Effector CD4-positive, alpha-beta T cell (primary cell): ENCODE measurements at places on chromosomes 4 and X.

GRCh38 chr4:170190265-170190664, 100.5 kb upstream of the AADAT start:
- no peak for DNase-seq

- DNase-seq = no peak
Measured at GRCh38 chrX:39414290-39414854, 613.1 kb downstream of the MID1IP1 start.

DNA sequence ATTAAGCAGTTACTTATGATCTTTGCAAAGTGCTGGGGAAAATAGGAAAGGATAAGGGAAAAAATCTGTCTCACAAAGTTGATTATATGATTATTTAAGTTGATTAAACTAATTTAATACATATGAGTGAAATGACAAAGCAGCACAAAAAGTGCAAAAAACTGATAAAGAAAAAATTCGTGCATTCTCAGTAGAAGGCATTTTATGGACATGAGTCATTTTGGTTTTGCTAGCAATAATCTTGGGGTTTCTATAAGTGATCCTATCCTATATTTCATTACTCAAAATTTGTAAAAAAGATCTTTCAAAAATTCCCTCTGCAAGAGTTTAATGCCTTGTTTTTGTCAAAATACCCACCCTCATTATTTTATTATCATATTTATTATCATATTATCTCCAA, 224.2 kb upstream of the ANXA10 start:
- no peak for DNase-seq

- no peak for DNase-seq
Measured at GRCh38 chr4:184616633-184617551, 32.4 kb downstream of the CASP3 start.

GRCh38 chrX:136589966-136590365, 58.0 kb downstream of the VGLL1 start:
- DNase-seq = no peak

- DNase-seq = no peak
Measured at GRCh38 chr4:64146030-64146429, 263.2 kb downstream of the TECRL start.

DNA sequence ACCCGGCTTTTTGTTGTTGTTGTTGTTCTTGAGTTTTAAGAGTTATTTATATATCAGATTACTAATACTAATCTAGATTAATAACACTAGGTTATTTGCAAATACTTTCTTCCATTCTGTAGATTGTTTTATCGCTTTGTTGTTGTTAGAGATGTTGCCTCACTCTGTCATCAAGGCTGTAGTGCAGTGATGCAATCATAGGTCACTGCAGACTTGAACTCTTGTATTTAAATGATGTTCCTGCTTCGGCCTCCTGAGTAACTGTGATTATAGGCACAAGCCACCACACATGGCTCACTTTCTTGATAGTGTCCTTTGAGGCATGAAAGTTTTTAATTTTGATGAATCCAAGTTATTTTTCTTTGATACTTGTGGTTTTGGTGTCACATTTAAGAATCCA, 129.0 kb downstream of the VSIG4 start:
- no peak for DNase-seq

DNA sequence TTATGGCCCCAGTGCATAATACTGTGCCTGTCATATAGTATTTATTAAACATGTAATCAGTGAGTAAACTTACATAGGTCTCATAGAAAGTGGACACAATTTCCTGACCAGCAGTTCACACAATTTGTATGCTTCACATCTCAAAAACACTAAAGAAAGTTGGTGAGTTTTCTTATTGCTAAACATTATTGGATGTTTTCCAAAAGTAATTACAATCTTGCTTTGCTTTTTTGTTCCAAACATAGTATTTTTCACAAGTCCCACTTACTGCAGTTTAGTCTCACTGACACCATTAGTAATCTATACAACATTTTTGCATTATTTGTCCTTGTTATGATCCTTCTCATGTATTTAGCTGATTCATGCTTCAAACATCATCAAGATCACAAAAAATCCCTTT, 132.5 kb downstream of the TBCK start:
- DNase-seq = no peak

DNA sequence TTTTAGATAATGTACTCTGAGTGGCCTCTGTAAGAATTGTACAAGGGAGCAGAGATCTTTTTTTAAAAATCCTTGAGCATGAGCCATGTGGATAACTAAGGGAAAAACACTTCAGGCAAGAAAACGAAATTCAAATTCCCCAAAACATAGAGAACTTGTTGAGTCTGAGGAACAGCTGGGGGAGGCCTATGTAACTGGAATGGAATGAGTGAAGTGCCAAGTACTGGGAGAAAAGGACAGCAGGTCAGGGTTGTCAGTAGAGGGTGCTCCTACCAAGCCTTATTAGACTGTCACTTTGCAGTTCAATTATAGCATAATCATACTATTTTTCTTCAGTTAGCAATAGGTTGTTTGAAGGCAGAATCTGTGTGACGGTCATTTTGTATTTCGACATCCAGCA, 135.1 kb downstream of the ARHGAP6 start:
- no peak for DNase-seq

DNA sequence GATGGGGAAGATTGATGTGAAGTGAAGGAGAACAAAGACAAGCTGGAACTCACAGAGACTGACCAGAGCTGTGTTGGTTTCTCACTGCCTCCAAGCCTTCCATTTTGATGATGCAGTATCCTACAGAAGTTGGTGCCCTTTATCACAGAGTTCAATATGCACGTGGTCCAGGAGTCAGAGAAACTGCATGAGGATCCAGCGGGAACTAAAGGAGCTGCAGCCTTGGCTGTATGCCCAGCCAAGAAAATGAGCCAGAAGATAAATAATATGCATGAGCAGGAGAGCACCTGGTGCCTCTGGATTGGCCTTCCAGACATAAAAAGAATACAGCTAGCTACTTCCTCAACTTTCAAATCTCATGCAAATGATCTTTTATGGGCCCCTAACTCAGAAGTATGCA, 44.3 kb upstream of the DCLK2 start:
- DNase-seq = no peak

- no peak for DNase-seq
Measured at GRCh38 chrX:34655501-34656455, 1.3 kb downstream of the TMEM47 start.

DNA sequence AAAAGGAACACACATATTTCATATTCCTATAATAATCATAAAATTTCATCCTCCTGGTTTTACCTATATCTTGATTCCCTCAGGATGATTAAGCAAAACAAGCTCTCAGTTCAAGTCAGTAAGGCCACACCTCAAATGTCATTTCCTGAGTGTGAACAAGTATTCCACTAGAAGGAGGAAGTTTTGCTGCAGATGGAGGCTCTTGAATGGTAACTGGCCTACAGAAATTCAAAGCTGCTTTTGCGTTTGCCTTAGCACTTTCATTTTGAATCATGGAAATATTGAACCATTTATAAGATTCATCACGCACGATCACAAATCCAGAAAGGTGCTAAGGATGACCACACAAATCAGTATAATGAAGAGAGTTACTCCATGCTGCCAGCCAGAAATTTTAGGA, 254.4 kb upstream of the CXXC4 start:
- DNase-seq = no peak

GRCh38 chr4:99403380-99404184, 31.6 kb downstream of the ADH7 start:
- DNase-seq = no peak

- DNase-seq = no peak
Measured at GRCh38 chrX:72176981-72177380, 4.6 kb upstream of the PIN4 start.

- DNase-seq = no peak
Measured at GRCh38 chr4:139743027-139743426, 77.4 kb downstream of the MGST2 start.

- no peak for DNase-seq
Measured at GRCh38 chr4:15327311-15328298, 100.2 kb upstream of the C1QTNF7 start.

GRCh38 chr4:98275145-98275544, 14.0 kb downstream of the RAP1GDS1 start:
- no peak for DNase-seq

DNA sequence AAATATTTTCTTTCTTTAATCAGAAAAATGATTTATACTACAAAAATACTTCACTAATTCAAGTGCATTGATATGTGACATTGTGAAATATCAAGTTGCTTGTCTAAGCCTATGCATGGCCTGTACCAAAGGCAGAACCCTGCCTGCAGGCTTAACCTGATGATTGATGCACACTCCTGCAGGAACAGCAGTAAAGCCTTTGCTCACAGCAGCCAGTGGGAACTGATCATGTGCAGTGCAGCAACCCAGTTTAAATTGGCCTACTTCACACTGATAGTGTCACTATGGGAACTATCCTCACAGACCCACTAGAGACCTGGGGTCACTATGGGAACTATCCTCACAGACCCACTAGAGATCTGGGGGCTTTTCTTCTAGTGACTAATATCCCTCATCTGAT, 603.8 kb downstream of the RAPGEF2 start:
- no peak for DNase-seq

GRCh38 chrX:17931855-17932254, 70.8 kb upstream of the RAI2 start:
- DNase-seq = no peak

DNA sequence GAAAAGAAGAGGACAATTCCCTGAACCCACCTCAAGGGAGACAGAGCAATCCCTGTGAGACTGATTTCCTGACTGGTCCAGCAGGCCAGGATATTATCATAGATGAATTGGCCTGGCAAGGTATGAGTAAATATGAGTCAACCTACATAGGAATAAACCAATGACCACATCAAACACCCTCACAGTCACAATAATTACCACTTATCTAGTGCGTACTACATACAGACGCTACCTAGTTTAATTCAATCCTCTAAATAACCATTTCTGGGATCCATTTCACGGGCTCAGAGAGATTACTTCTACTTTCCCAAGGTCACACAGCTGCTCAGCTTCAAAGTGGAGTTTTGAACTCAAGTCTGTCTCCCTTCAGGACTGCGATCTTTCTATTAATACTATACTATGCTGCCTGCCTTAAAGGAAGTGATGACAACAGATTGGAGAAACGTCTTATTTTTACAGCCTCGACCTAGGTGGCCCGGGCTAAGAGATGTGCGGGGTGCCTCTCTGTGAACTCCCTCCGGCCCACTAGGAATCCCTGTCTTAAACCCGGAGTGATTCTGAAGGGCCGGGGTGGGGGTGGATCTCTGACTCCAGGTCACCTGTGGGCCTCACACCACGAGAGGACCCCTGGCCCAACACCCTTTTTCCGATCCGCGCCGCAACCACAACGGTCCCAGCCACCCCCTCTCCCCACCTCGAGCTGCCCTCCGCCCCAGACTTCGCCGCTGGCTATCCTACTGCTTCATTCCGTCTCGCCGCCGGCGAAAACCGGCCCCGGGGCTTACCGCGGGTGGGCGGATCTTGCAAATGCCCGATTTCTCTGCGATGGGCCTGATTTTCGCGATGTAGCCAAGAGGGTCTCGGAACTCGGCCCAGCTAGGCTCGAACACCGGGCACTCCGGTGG, 800 bp downstream of the KDM5C start:
- DNase-seq = peak; percentile 9

GRCh38 chr4:89836897-89837384, at the start of gene SNCA:
Gene SNCA, minus strand, starts transcription at chr4:89837161. Its CDS starts 1,494 bp downstream, at chr4:89835667.
- peak; percentile 4 for DNase-seq

DNA sequence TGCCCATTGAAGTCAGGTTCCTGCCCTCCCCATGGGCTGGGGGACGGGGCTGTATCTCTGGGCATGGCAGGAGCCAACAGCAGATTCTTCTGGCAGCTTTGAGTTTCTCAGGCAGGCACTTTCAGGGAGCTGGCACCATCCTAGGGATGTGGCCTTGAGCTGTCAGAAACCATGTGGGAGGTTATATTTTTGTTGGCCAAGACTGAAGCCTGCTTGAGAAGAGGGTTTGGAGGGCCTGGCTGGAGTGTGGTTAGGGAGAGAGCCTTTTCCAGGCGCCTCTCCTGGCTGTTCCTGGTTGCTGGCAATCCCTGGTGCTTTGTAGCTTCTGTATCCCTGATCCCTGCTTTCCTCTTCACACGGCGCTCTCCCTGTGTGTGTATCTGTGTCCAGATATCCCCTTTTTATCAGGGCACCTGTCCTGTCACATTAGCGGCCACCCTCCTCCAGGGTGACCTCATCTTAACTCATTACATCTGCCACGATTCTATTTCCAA, 30.6 kb upstream of the SORCS2 start:
- DNase-seq = no peak

DNA sequence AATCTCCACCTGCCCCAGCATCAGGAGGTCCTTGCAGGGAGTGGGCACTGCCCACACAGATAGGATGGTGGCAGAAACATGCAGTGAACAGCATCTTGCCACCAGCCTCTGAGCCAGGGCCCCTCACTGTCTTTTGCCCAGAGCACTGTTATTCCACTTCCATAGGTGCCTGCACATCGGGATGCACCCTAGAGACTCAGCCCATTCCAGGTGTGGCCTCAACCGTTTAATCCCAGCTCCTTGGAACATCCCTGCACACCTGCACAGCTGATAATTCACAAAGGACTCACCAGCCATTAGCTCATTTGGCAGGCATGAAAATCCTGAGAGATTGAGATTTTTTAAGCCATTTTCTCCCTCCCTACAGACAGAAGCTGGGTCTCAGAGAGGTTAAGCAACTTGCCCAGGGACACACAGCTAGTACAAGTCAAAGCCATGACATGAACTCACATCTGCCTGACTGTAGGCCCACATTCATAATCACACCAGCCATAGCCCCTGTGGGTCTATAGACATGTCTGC, 116.3 kb downstream of the EFNB1 start:
- no peak for DNase-seq

DNA sequence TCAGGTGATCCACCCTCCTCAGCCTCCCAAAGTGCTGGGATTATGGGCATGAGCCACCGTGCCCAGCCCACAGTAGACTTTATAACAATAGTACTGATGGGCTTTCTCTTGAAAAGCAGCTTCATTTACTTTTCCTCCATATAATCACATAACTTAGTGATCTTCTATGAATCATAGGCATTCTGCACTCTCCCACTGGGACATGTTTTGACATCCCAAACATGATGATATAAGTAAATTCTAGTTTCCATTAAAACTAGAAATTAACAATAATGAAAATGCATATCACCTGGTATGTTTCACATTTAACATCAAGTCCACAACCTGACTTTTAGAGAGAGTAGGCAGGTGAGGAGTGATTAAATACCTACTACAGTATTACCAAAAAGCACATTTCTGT, 96.5 kb downstream of the CAMK2D start:
- no peak for DNase-seq

- DNase-seq = no peak
Measured at GRCh38 chr4:41541687-41542094, 3.7 kb downstream of the LIMCH1 start.

DNA sequence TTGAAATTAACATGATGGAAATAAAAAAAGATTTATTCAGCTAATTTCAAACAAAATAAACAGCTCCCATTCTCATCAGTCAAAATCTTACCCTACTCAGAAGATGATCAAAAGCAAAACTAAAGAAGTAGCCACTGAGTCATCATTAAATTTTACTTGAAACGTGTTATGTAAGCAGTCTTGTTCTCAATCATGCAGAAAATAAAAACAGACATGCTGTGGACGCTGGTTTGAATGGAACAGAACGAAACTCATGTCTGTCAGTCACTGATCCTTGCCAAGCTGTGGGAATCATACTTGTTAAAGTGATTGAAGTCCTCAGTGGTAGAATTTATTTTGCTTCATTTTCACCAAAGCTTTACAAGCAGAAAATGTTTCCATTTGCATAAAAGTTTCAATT, 77.2 kb upstream of the TLR3 start:
- DNase-seq = no peak
